SJSA1 (cell line): ENCODE measurements at places on chromosomes 4 and X. TPM values are rescaled to one million over a fixed set of nuclear protein-coding genes. Genes with fewer than 3 reads are reported as not detected.

The GPR119 gene
- total RNA-seq = not detected in 2 replicates

The MAGEA10 gene
- total RNA-seq = not detected in 2 replicates

The MAGEB2 gene
- not detected in 2 replicates for total RNA-seq

The ANXA10 gene
- 1.7 and 3.6 TPM in 2 replicates for total RNA-seq

The ARAP2 gene
- 0.24 TPM in 1 of 2 replicates, not detected in the other for total RNA-seq

The UCHL1 gene
- total RNA-seq = 32.8 and 37.7 TPM in 2 replicates

The SPOCK3 gene
- total RNA-seq = not detected in 2 replicates

The HDAC8 gene
- 29.0 and 33.3 TPM in 2 replicates for total RNA-seq

The ADH7 gene
- total RNA-seq = not detected in 2 replicates
